ENCODE measurements at places on chromosomes 3 and 15.

- no peak for DNase-seq
These were observed 94.3 kb upstream of the CHMP2B start for GRCh38 chr3:87132801-87133200.

DNA sequence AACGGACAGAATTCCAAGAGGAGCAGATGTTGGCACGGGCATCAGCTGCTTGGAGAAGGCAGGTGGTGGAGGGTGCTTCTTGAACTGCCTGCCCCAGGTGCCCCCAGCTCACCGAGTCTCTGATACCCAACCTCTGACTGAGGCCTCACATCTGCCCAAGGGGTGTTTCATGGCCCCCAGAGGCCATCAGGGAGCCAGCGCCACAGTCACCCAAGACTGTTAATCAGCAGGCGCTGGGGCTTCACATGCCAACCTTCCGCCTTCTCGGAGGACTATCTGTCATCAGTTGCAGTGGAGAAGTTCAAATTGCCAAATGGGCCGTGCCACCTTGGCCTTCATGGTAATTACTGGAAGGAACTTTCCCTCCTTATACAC lies 61.9 kb upstream of the SLC6A1 start:
- DNase-seq = no peak

DNA sequence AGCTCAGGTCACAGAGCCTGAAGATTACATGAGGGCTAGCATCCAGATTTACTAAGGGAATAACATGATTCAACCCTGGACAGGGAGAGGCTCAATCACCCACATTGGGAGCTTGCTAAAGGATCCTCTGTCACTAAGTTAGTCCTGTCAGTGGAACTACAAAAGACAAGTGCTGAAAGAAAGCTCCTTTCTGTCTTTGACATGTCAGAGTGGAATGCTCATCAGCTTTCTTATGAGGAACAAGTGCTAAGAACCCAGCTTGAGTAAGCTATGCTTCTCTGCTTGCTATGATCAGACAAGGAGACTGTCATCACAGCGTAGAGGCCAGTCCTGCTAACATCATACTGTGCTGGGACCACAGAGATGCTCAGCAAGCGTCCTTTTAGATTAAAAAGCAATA lies 74.5 kb downstream of the MB21D2 start:
- DNase-seq = no peak

DNA sequence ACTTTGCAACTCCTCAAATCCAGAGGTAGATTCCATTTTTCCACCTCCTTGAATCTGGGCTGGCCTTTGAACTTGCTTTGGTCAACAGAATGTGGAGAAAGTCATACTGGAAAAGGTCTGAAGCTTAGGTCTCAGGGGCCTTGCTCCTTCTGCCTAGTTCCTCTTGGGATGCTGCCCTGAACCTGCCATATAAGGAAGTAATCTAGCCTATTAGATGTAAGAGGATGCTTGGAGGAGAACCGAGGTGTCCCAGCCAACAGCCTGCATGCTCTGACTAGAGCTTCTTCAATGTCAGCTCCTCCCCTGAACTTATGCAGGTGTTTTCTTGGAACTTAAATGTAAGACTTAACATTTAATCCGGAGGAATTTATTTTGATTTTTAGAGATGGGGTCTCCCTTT lies 2.0 kb upstream of the TMED3 start:
- no peak for DNase-seq

DNA sequence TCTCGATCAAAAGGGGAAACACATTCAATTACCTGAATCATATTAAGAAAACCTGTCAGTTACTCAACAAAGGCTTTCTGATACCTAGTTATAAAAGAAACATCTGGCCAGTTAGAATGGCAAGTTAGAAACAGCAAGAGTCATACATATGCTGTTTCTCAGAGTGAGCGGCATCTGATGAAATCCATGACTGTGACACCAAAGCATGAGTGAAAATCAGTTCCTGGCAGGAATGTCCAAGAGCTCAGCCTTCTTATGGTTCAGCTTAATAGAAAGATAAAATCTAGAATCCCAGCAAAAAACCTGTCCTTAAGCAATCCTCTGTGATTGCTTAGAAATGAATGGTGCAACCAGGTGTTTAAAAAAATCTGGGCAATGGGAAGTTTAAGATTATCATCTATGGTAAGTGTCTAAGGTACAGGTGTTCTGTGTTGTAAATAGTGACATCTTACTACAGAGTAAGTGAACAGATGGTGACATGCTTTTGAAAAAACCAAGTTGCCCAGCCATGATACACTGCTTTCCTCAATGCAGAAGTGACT lies 18.8 kb downstream of the B4GALT4 start:
- no peak for DNase-seq
